GM12891 (cell line): ENCODE measurements at places on chromosomes 5 and 9.

GRCh38 chr9:124399323-124399967 lies 15.8 kb downstream of the PSMB7 start:
- DNase-seq: no peak

DNA sequence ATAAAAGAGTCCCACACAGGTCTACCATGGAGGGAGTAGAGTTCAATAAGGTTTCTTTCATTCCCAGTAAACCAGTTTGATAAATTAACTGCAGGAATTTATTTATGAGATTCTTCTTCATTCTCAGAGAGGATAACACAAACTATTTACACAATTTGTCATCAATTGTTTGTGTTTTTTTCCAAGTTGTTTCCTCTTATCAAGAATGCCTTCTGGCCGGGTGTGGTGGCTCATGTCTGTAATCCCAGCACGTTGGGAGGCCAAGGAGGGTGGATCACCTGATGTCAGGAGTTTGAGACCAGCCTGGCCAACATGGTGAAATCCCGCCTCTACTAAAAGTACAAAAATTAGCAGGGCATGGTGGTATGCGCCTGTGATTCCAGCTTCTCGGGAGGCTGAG lies 216.7 kb downstream of the MLLT3 start:
- no peak for DNase-seq

- no peak for DNase-seq
Measured at GRCh38 chr9:97853056-97853843, at the start of gene FOXE1. TSS of gene FOXE1 (plus strand) at chr9:97853226. CDS start at chr9:97853915, 689 bp downstream.

GRCh38 chr5:91848453-91848852 lies 465.3 kb upstream of the ARRDC3 start:
- DNase-seq: no peak

- DNase-seq: no peak
Measured at GRCh38 chr9:83625178-83625577, 2.2 kb downstream of the IDNK start.

DNA sequence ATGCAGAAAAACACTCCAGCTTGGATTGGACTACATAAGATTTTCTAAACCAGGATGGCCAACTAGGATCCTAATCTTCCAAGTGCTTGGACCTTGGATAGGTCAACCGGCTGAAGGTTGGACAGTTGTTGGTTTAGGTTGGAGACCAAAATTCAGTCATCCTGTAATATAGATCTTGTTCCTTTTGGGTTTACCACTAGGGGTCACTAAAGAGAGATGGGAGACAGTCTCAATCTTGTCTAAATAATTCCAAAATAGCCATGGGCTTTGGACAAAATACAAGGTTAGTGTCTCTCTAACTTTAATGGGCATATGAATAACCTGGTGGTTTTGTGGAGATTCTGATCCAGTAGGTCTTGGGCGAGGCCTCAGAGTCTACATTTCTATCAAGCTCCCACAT lies 148.7 kb upstream of the ERCC6L2 start:
- DNase-seq: no peak

DNA sequence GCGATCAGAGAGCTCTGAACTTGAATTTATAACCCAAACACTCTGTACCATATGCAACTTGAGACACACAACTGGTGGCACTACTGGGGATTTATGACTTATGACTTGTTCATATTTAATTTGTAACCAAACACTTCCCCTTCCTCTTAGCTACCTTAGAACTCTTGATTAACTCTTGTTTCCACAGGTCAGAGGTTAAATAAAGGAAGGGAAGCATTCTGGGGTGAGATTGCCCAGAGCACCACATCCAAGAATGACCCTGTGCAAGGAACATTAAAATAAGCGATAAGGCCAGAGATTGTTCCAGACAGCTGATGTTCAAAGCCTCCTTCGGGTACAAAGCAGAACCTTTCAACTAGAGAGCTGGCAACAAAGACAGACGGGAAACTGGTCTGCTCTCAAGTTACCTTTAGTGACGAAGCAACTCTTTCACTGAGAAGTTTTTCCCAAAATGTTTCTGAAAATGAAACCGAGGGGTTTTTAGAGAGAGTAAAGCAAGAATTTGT lies 242.6 kb downstream of the DENND1A start:
- DNase-seq: no peak

DNA sequence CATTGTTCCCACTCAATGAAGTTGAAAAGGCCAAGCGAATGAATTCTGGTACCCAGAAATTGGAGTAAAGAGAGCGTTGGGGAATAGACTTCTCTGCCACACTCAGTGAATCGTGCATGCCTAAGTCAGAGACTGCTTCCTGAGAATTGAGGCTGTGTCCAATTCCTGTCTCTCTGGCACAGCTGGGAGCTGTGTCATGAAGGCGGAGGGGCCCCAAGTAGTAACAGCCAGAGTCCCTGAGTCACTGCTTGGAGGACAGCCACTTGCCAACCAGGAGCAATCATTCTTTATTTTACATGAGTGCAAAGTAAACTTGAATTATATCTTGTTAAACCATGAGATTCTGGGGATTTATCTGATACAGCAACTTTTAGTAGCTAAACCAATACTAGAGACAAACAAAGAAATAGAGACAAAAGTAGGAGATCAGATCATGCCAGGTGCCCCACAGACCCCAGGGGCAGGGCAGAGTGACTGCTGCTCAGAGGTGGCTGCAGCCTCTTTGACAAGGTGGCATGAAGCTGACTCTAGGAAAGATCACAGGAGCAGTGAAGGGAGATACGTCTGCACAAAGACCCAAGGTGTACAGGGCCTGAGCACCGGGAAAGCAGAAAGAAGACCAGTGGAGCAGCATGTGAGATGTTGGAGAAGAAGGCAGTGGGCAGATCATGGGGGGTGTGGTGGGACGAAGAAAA lies 246.0 kb downstream of the GADD45G start:
- no peak for DNase-seq

GRCh38 chr5:150020249-150020648 lies 19.7 kb downstream of the HMGXB3 start:
- no peak for DNase-seq

DNA sequence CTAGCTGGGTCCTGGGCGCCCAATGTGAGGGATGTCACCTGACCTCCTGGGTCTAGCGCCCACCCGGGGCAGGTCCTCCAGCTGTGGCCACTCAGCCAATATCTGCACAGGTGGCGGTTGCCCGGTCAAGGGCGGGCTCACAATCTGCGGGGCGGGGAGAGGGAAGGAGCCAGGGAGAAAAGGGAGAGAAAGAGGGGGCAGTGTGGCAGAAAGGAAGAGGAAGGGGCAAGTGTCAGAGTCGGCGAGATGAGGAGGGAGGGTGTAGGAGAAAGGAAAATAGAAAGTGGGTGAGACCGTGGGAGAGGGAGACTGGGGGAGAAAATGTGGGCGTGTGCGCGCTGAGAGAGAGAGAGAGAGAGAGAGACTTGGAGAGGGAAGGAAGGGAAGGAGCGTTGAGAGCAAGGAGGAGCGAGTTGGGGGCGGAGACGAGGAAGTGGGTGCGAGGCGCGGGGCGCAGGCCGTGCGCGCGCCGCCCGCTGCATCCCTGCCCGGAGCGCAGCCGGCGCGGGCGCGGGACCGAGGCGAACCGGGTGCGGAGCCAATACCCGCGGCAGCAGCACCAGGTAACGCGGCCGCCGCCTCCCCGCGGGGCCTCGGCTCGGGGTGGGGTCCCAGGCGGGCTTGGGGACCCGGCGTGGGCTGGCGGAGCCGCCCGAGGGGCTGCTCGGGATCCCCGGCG lies at the start of gene HRH2:
TSS of gene HRH2 (plus strand) at position 479 of the 679 bp plus-strand sequence. CDS start 25,163 bp downstream, outside the sequence.
- no peak for DNase-seq

DNA sequence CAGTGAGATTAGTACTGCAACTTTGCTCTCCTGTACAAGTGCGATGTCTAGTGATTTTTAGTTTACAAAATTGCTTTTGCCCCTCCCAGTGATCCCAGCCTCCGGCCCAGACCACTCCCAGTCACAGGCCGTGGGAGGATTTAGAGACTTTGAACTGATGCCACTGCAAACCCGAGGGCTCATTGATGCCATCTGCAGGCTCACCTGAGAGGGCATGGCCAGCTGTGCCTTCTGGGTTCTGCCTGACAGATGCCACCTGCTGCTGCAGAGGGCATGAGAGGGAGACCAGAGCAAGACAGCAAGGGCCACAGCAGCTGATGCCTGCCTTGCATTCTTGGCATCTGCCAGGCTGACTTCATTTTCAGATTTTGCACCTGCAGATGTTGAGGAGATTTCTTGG lies 593.8 kb downstream of the CDK5RAP2 start:
- no peak for DNase-seq

DNA sequence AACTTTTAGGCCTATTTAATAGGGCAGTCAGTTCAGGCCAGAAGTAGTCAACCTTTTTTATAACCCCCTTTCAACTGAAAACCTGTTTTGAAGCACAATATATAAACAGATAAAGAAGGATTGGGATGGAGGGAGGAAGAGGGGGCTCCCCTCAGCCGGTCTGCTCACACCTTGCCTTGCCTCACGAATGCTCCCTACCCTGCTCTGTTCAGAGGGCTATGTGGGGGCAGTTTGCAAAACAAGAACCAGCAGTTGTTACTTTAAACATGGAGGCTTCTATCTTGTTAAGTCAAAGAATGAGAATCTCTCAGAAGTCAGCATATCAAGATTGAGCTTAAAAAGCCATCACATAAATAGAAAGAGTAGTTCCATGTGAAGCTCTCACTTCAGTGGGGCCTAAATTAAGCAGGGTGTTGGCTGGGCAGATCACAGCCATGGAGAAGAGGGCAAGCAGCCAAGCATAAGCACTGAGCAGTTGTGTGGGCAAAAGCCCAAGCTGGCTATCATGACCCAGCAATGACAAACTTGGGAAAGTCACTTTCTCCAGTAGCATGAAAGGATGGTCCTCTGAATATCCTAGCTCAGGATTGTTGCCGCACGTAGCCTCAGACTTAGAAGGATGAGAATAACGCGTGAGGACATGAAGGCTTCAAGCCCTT lies 70.6 kb downstream of the ALDH1A1 start:
- no peak for DNase-seq

GRCh38 chr9:35867538-35867937 lies 2.7 kb downstream of the OR13J1 start:
- DNase-seq: no peak

GRCh38 chr9:134024214-134024792 lies 978 bp upstream of the BRD3OS start:
- no peak for DNase-seq

GRCh38 chr9:30723656-30724055 lies 1660.8 kb upstream of the ACO1 start:
- DNase-seq: no peak

- DNase-seq: no peak
Measured at GRCh38 chr9:109910671-109911518, 130.9 kb downstream of the PALM2AKAP2 start.

- no peak for DNase-seq
Measured at GRCh38 chr9:116381350-116381749, 227.8 kb downstream of the PAPPA start.

DNA sequence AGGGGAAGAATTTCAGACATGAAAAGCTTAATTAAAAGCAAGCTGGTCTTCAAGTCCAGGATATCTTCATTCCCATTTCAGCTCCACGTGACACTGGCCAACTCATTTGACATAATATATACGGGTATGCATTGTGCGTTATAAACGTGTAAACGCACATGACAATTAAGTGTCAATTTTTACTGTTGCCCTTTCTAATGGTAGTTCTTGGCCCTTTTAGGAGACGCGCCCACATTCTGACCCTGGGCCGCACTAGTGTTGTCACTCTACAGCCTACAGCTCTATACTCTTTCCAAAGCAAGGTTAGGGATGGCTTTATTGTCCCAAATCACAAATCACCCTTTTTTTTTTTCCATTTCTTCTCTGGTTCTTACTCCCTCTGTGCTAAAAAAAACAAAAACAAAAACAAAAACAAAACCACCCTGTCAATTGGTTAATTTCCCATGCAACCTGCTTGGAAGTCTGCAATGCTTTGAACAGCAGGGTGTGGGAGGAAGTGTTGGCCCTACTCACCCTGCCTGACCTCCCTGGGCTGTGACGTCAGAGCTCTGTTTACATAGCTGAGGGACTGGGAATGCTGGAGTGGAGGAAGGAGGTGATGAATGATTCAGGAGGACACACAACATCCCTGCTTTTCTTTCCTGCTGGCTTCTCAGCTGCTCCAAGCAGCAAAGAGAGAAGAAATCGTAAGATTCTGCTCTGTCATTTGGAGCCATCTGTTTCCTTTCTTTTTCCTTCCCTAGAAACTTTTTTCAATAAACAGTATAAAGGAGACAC lies 19.3 kb downstream of the RFK start:
- DNase-seq: no peak

DNA sequence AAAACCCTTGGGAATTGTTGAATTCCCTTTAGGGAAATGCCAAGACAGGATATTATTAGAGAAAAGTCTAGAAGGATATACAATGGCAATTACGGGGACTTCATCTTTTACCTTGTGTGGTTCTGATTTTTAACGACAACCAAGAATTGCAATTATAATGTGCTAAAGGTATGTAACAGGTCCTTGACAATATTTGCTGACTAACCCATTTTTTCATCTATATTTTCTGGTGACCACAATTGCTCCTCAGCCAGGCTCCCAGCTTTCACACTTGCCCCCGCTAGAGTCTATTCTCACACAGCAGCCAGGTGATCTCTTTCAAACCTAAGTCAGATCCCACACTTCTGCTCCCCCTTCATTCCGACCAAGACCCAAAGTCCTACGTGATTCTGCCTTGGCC lies 34.3 kb downstream of the BARHL1 start:
- no peak for DNase-seq

- no peak for DNase-seq
Measured at GRCh38 chr9:131691969-131692611, 47.8 kb downstream of the RAPGEF1 start.

DNA sequence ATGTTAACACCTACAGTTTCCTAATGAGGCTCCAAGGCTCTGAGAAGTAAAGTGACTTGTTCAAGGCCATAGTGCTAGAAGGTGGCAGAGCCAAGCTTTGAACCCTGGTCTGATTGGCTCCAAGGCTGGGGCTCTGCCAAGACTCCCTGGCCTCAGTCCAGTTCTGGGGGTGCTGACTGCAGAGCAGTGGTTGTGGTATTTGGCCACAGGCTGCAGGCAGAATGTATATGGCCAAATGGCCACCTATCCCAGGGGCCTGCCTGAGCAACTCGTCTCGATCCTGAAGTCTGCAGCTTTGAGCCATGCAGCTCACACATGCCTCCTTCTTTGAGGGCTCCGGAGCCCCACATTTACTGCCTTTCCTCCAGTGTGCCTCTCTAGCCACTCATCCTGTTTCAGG lies 9.7 kb upstream of the NEK6 start:
- no peak for DNase-seq

DNA sequence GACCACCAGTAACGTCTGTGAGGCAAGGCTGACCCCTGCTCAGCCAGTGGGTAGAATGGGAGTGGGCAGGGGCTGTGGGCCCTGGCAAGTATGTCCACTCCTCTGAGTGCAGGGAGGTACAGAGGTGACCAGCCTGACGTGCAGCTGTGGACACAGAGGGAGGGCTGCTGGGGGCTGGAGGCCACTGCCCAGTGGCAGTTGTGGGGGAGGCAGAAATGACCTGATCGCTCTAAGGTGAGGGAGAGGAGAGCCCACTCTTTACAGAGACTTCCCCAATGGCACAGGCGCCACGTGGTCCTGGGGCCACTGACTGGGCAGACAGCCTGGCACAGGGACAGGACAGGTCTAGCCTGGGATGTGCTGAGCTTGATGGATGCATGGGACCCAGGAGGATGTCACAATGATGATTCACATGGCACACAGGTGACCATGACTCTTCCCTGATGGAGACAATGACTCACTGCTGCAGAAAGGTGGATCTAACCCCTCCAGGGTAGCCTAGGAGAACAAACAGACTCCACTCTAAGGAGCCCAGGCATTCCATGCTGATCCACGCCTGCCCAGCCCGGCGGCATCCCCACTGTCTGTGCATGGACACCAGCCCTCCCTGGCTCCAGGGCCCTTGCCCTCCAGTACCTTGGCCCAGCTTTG lies 7.7 kb downstream of the LPCAT1 start:
- no peak for DNase-seq

- DNase-seq: no peak
Measured at GRCh38 chr5:127595484-127596368, 53.2 kb upstream of the CTXN3 start.

GRCh38 chr5:54637654-54638053 lies 120.1 kb downstream of the SNX18 start:
- DNase-seq: no peak
